NCI-H524 treated with DMSO at 0.1 percent for 48 hours (cell line): ENCODE measurements at places on chromosomes 13 and 19.

GRCh38 chr13:25541434-25542123, 169.8 kb downstream of the ATP8A2 start:
- no peak for DNase-seq

- no peak for DNase-seq
These were observed 15.6 kb downstream of the NAA16 start for GRCh38 chr13:41326661-41327060.

DNA sequence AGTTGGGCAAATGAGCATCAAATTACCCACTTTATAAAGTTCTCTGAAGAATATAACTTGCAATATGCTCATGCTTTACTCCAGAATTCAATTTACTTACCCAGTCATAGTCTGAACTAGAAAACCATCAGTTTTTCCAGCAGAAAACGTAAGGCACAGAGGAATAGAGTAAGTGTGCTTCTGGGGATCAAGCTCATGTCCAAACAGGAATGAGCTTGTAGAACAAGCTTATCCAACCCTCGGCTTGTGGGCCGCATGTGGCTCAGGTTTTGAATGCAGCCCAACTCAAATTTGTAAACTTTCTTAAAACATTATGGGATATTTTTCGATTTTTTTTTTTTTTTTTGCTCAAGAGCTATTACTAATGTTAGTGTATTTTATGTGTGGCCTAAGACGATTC, 308.5 kb upstream of the KLF12 start:
- no peak for DNase-seq

DNA sequence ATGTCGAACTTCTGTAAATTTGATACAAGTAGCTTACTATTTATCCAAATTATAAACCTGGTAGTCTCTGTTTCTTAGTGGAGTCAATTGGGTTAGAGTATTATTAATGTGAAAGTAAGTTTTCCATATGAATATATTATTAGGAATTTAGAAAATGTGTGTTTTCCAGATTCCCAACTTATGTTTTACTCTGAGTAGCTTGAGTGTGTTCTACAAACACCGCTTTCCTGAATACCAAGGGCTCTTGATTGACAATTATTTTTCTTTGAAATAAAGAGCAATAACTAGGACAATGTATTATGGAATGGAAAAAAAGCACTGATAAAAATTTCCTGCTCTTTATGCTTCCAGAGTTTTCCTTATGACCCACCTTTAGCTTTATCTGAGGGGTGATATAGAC, 233.6 kb downstream of the POSTN start:
- DNase-seq = no peak

- DNase-seq = no peak
These were observed 29.2 kb downstream of the ZNF146 start for GRCh38 chr19:36244066-36244465.

DNA sequence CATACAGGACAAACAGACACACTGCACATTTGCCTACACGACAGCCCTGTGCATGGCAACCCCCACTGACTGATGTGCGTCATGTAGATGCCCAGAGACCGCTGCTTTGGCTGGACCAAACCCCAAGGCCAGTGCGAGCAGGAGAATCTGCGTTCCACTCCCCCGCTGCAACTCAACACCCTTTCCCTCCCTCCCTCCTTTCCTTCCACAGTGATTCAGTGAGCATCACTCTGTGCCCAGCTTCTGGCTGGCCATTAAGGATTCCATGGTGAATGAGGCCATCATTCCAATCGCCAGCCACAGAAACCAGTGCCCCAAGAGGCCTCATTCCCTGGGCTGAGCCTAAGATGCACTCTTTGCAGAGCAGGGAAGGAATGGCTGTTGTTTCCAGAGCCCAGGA, 61.6 kb downstream of the GSX1 start:
- DNase-seq = no peak

- no peak for DNase-seq
These were observed 19.0 kb downstream of the N4BP2L1 start for GRCh38 chr13:32409001-32409313.

GRCh38 chr13:41597348-41598041, 140.1 kb downstream of the RGCC start:
- no peak for DNase-seq

DNA sequence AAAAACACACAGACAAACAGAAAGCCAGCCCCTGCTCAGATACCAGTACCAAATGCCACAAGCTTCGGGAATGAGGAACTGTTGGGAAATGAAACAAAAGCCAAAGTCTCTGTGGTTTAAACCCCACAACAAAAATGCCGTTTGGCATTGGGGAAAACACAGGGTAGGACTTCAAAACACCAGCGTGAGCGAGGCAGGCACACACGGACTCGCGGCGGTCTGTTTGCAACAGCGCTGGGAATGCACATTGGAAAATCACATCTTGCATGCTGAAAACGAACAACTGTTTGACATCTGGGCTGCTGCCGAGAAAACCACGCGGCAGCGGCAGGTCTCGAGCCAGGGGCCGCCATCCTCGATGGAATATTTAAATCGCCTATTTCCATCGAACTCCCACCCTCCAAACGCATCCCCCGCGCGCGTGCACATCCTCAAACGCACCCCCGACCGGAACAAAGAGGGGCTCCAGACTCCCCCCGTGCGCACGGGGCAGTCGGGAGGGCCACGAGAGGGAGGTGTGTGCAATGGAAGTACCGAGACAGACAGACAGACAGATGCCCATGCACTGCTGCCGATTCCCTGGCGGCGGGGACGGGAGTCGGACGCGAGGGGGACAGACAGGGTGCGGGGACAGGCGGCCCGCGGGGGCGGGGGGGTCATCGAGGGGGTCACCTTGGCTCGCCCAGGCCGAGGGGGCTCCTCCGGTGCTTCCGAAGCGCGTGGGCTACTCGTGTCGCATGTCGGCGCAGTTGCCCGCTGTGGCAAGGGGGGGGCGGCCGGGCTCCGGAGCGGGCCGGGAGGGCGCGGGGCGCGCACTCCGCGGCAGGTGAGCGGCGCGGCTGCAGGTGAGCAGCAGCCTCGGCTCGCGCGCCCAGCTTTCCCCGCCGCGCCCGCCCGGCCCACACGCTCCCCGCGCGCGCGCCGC, at the start of gene GPR12:
GPR12 (minus strand) TSS at position 880 of the 925 bp plus-strand sequence. CDS start 959 bp downstream, outside the sequence.
- no peak for DNase-seq

DNA sequence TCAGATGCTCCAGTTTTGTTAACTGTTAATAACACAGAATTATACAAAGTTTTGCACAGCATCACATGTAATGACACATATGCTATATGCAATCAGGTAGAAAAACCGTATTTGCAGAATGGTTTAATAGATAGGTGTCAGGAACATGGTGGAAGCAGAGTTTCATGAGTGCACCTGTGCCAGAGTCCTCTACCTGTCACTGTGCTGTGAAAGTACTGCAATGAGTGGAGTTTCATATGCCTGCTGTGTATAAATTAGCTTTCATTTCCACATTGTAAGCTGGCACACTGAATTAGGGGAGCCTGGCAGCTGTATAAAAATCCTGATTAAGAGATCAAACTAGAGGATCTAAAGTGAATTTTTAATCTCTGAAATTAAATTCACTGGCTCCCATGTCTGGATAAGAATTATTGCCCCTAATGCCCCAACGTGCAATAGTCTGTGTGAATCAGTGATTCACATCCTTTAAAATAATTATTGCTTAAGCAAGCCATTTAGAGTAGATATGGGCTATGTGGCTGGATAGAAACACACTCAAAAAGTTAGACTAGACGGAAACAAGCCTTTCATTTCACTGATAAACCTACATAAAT, 8.5 kb upstream of the EEF1AKMT1 start:
- DNase-seq = no peak

DNA sequence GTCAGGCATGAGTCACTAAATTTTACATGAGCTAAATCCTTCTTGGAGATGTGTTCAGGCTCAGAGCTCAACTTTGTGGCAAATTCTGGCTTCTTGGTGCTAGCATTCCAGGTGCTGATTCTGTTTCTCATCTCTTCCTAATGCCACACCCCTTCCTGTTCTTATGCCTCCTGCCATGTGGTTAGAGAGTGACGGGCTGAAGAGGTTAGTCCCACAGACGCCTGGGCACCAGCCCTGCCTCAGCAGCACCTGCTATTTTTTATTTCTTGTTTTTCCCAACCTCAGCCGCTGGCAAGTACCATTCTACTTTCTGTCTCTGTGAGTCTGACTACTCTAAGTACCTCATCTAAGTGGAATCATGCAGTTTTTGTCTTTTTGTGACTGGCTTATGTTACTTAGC, 329.5 kb downstream of the KCNRG start:
- DNase-seq = no peak

DNA sequence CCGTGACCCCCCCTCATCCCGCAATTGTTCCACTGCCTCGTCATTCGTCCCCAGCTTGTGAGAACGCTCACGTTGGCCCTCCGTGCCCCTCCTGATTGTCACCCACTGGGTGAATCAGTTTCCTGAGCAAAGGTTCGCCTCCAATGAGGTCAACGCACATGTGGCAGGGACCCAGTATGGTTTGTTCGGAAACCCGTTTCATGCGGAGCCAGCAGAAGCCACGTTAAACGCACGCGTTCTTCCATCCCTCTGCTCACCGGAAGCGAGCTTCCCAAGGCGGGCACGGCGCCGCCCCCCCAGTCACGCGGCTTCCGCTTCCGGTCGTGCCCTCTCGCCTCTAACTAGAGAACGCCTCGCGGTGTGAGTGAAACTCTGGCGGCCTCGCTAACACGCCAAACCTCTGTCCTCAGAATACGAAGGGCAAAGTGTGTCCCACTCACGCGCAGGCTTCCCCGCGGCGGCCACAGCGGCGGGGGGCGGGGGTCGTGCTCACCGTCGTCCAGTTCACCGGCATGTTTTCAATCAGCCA, 18.0 kb upstream of the CFAP97D2 start:
- DNase-seq = no peak

- no peak for DNase-seq
These were observed 23.1 kb upstream of the TINCR start for GRCh38 chr19:5590865-5591154.

DNA sequence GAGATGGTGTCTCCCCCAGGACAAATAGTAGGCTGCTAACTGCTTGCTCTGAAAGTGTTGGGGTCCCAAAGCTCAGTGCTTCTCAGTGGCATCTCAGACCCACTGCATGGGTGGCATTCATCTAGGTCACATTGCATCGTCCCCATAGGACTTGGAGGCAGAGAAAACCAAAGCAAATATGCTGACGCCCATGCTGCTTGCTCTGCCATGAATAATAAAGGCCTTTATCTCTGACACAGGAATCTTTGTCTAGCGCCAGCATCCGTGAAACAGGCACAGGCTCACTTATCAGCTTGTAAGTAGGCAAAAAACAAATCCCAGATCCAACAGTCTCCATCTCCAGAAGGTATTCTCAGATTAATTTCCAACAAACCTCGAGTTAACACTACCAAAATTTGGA, 18.9 kb upstream of the IPO5 start:
- no peak for DNase-seq
